Small intestine (tissue), 16 donors: ENCODE measurements at places on chromosomes 7 and 10. TPM values are rescaled to one million over a fixed set of nuclear protein-coding genes. Genes with fewer than 3 reads are reported as not detected.

The TRIL gene
- polyA plus RNA-seq = 2.7 TPM

The FGFR2 gene
- 3.8 TPM for polyA plus RNA-seq

The ACTL6B gene
- not detected for polyA plus RNA-seq

The MMP21 gene
- polyA plus RNA-seq = 0.18 TPM

The MMD2 gene
- polyA plus RNA-seq = not detected

The TLL2 gene
- 0.46 TPM for polyA plus RNA-seq

The CDHR3 gene
- 4.1 TPM for polyA plus RNA-seq

The THSD7A gene
- 3.5 TPM for polyA plus RNA-seq

The C10orf95 gene
- polyA plus RNA-seq = not detected

The AGFG2 gene
- polyA plus RNA-seq = 21.7 TPM

The ACSM6 gene
- polyA plus RNA-seq = 0.07 TPM
